ENCODE measurements at places on chromosomes 16 and 17. TPM values are rescaled to one million over a fixed set of nuclear protein-coding genes. Genes with fewer than 3 reads are reported as not detected.

The SLFN11 gene
- total RNA-seq, result 34.9 TPM

The ST6GALNAC1 gene
- total RNA-seq, result not detected

The ITGAD gene
- total RNA-seq, result 0.19 TPM

The CPHXL2 gene
- total RNA-seq, result not detected

The SPNS3 gene
- total RNA-seq, result 0.21 TPM

The GRAP gene
- total RNA-seq, result not detected

The KRT10 gene
- 30.4 TPM for total RNA-seq

The AATK gene
- 3.4 TPM for total RNA-seq

Measured in A375 (cell line).